ENCODE measurements at places on chromosomes 1 and 21.

DNA sequence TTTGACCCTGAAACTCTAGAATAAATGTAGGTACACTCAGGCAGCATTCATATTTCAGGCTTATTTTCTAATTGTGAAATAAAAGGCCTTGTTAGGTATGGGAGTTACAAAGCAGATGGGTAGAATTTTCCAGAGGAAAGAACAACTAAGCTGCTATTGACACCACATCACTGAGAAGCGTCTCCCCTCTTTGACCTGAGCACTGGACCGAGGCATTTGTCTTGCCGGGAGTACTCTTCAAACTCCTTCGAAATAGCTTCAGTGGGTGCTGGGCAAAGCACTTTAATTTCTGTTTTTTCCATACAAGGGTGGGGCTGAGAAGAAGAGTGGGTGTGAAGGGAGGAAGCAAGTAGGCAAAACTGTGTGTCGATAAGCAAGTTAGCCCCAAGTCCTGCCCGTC is 36.4 kb downstream of the ABCA4 start:
- no peak for DNase-seq

GRCh38 chr21:35198565-35198964 is 149.5 kb upstream of the RUNX1 start:
- DNase-seq, result no peak

GRCh38 chr1:198121056-198121826 is 35.6 kb upstream of the NEK7 start:
- no peak for DNase-seq

DNA sequence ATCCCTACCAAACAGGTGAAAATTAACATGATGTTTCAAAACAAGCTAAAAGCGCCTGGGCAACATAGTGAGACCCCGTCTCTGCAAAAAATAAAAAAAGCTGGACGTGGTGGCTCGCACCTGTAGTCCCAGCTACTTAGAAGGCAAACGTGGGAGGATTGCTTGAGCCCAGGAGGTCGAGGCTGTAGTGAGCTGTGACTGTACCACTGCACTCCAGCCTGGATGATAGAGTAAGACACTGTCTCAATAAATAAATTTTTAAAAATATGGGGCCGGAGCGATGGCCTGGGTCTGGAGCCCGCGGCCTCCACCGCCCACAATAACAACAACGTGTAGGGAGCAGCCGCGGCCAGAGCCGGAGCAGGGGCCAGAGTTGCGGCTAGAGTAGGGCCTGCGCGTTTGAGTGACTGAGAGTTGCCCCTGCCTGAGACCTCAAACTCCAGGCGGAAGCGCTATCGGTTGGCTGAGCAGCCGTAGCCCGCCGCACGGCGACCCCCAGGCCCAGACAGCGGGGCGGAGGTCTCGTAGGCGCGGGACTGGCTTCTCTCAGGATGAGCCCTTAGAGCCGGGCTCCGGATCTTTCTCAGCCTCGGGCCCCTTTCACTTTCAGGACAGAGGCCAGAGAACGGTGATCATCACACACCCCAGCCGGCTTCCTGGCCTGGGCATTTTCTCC is 41.4 kb downstream of the ZMYM1 start:
- peak; percentile 33 for DNase-seq

DNA sequence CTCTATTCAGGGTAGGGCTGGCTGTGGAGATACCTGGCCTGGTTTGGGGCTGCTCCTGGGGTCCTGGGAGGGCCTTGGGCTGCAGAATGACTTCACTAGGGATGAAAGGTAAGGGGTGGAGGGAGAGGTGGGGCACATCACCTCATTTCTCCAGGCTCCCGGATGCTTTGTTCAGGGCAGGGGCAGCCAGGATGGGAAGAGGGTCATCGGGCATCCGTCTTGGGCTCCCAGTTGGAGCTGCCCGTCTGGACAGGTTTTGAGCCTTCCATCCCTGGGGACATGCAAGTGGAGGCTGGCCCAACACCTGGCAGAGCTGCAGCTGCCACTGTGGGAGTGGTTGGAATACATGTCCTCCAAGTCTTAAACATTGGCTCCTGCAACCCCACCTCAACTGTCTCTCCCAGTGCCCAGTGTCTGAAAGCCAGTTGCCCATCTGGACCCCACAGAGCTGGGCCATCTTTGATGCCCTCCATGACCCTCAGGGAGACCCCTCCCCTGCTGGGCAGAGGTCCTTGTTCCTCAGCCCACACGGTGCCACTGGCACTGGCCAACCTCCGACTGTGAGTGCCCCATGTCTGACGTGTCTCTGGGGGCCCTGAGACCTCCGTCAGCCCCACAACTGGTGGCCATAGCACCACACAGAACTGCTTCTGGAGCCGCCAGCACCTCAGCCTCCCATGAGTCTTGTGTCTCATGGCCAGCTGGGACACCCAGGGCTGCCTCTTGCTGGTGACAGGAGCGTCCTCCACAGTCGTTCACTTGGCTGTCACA is 52.8 kb downstream of the TRIM11 start:
- DNase-seq, result no peak

- DNase-seq, result no peak
Measured at GRCh38 chr1:18229625-18230024, 122.0 kb downstream of the IGSF21 start.

- peak; percentile 33 for DNase-seq
Measured at GRCh38 chr1:109298666-109299557, 7.9 kb downstream of the MYBPHL start.

- no peak for DNase-seq
Measured at GRCh38 chr1:42145389-42145716, 7.9 kb upstream of the GUCA2B start.

DNA sequence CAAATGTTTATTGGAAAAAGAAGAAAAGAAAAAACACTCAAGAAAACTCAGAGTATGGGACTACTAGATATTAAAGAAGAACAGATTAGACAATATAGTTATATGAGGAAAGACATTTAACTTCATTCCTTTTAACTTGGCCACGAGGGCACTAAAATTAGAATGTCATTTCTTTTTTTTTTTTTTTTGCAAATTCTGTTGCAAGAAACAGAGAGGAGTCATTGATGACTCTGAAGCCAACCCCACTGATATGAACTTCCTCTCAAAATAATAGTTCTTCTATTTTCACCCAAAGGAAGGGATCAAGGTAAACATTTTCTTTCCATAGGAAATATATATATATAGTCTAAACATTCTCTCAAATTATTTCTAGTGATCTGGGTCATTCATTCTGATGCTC is 24.6 kb upstream of the PEX19 start:
- no peak for DNase-seq

- no peak for DNase-seq
Measured at GRCh38 chr1:68322837-68323687, 90.7 kb upstream of the WLS start.

- DNase-seq, result no peak
Measured at GRCh38 chr1:100348549-100349144, 3.7 kb upstream of the CDC14A start.

DNA sequence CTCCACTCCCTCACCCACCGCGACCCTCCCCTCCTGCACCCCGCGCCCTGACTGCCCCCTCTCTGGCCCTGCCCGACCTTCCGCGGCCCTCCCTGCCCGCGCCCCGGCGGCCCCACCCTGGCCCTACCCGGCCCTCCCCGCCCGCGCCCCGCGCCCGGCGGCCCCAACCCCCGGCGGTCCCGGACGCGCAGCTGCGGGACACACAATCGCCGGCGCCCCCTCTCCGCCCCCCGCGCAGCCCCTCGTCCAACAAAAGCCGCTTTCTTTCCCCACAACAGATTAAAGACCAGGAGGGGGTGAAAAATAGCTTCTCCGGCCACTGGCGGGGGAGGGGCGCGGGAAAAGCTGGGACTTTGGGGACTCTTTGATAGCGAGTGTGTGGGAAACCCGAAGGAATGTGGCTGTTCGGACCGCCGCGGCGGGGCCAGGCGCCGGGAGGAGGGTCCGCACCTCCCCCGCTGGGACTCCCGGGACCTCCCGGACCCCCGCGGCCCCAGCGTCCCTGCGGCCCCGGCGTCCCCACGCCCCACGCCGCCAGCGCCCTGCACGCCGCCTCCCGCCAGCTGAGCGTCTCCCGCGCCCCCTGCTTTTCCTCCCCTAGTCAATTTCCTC is 8.8 kb upstream of the ID3 start:
- no peak for DNase-seq

DNA sequence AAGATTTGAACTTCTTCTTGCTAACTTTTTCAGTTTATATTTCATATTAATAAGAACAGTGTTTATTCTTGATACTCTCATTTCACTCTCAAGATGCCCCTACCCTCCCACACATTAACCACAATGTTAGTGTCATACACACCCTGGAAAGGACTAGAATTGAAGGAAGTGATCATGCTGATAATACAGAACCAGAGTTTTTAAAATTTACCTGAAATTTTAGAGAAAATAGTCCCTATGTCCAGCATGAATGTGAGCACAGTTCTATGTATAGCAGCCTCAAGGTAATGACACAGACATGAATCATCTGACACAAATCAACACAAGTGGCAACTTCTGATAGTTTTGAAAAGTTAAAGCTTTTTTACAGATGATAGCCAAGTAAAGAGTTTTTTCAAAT is 26.0 kb downstream of the RGS1 start:
- DNase-seq, result no peak

DNA sequence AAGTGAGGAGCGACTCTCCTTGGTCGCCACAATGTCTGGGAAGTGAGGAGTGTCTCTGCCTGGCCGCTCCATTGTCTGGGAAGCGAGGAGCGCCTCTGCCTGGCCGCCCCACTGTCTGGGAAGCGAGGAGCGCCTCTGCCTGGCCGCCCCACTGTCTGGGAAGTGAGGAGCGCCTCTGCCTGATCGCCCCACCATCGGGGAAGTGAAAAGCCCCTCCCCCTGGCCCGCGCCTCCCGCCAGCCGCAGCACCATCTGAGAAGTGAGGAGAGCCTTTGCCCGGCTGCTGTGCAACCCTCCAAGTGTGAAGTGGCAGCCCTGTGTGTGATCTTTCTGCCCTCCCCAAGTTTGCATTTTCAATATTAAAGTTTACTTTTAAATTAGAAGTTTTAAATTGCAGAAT is 95.0 kb upstream of the PPP2R5A start:
- DNase-seq, result no peak
